Stimulated activated CD4-positive, alpha-beta T cell treated with anti-CD3 and anti-CD28 coated beads, Interleukin-2, amount 100 ng/mL, for 24 hours (primary cell): ENCODE measurements at places on chromosomes 7 and 10.

GRCh38 chr10:95414016-95414830, 123.4 kb upstream of the PDLIM1 start:
- DNase-seq: no peak

GRCh38 chr10:14250496-14251076, 80.1 kb downstream of the FRMD4A start:
- no peak for DNase-seq

GRCh38 chr10:99827936-99828335, 45.5 kb downstream of the ABCC2 start:
- DNase-seq: no peak

- DNase-seq: no peak
These were observed 8.4 kb upstream of the HYCC1 start for GRCh38 chr7:23022258-23022769.

DNA sequence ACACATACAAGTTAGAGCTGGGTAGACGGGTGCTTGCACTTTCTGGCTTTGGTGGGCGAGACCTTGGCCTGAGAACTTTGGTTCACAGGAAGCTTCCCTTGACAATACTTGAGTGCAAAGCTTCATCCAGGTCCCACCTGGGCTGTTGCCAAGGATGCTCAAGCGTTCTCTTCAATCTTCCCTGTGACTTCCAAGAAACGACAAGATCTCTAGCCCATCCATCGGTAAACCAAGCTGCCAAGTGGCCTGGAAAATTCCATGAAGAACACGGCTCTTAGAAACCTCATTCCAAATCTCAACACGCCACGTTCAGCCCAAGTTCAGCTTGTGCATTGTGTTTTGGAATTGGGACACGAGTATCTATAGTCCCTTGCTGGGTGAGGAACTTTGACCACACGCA, 84.7 kb downstream of the CHST15 start:
- DNase-seq: no peak

- peak; percentile 16 for DNase-seq
These were observed 10.5 kb downstream of the FAM53B start for GRCh38 chr10:124733571-124734245.

DNA sequence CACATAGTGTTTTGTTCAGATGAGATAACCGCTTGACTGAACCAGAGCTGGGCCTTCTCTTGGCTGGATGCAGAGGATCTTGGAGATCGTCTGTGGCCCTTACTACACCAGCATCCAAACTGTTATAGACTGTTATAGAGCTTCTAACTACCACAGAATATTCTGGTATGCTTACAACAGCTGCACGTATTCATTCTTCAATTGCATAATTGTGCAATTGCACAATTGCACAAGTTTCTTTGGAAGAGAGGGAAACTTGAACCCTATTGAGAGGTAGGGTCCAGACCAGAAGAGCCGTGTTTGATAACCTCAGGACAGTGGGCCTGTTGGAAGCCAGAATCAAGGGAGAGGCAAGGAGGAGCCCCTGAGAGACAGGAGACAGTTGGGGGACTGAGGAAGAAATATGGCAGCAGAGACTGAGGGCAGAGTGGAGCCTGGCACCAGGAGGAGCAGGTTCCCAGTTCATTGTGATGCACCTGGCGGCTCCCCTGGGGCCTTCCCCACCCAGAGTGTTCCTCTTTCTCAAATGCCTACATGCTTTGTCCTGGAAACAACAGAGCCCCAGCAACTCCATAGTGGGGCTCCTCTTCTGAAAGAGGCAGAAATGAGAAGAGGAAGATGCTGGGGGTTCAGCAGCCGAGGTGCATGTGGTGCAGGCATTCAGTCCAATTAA, 64.1 kb downstream of the PTPRZ1 start:
- DNase-seq: no peak

DNA sequence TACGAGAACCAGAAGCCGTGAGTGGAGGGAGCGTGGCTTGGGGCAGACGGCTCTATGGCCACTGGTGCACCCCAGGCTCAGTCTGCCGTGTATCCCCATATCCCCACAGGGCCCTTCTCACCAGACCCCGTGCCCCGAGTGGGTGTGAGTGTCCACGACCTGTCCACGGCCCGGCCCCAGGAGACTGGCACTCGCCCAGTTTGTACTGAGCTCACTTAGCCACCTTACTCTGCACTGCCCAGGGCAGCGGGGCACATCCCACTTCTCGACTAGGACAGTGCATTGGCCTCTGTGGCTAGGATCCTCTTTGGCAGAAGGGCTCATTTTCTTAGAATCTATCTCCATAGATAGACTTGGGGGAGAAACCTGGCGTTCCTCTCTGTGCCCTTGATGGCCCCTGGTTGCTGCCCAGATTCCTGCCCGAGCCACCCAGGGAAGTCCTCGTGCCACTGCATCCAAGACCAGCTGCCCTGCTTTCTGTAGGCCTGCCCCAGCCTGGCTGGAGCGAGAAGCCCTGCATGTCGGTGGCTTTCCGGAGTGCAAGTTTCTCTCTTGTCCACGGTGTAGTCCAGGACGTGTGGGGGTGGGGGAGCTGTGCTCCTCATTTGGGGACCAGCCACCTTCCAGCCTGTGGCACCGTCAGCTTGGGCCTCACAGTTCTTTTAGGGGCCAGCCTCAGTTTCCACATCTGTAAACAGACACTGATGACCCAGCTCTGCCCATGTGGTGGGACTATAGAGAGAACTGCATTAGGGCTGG, 11.9 kb downstream of the TMEM120A start:
- no peak for DNase-seq

GRCh38 chr10:108250936-108251620, 1086.6 kb upstream of the SORCS1 start:
- DNase-seq: no peak

- DNase-seq: no peak
These were observed 46.5 kb upstream of the TNRC18 start for GRCh38 chr7:5470167-5470532.

- DNase-seq: peak; percentile 43
These were observed 27.0 kb upstream of the ZPBP start for GRCh38 chr7:50119815-50120637.

DNA sequence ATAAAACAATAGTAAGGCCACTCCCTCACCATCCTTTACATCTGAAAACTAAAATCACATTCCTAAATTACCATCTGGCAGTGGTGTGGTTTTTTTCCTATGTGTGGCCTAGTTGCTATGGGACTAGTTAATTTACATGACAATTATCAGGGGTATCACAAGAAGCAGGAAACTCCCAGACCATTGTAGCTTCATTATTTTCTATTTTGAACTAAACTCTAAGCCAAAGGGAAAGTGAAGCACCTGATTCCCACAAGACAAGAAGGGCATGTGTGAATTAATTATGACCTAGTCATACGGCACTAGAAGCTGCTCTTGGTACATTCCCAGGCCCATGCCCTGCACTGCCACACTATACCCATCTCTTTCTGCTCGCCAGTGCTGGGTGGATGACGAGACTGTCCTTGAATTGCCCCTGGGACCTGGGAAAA, 103.4 kb downstream of the ATXN7L1 start:
- DNase-seq: no peak
